ENCODE measurements at places on chromosomes 12 and 14.

- peak; percentile 8 for DNase-seq
Measured at GRCh38 chr14:81710232-81710845, 176.7 kb upstream of the SEL1L start.

DNA sequence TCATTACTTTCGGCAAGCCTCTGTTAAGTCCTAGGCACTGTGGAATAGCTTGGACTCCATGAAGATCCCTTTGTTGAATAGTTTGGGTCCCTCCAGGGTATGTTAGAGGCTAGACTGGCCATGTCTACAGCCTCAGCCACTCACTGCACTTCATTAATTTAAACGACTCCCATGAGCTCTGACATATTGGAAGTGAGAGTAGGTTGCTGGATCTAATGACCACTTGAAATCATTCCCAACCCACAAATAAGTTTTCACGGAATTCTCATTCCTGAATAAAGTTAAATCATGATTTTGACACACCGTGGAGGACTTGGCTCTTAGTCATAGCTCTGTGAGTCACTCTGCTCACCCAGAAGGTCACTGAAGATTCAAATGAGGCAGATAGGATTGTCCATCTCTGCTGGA lies 21.4 kb upstream of the APPL2 start:
- DNase-seq: no peak

DNA sequence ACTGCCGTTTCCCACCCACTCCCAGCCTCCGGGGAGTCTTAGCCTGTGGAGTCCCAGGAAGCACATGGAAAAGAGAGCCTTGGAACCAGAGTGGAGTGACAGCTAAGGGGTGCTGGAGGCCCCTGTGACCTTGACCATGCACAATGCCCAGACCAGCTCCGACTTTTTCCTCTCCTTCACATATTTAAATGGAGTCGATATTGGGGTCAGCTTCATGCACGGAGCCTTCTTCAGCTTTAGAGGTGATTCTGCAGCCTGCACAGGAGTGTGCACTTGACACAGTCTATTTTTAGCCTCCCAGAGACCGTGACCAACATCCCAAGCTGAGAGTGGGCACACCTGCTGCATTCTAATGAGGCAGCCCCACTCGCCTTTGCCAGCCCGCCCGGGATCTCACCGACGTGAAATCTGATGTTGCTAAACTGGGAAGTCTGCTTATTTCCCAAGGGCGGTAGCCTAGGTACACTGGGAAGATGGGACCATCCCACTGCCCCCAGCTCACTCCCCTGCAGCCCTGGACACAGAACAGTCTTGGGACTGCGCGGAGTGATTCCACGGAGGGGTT lies 47.5 kb downstream of the PRMT8 start:
- DNase-seq: no peak

DNA sequence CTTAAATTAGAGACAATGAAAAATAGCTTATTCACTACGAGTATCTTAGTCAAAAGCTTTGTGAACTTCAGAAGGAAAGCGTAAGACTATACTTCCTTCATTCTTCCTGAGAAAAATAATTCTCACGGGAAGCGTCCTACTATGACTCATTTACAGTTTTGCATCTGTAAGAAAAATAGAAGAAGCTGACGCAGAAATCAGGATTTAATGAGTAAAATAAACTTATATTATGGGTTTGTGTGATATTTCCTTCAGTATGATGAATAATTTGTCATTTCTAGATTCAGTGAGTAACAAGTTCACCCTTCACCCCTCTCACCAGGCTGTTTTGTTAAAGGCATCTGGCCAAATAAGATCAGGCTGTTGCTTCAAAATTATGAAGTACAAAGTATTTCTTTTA lies 17.8 kb upstream of the PDE3A start:
- DNase-seq: no peak

- no peak for DNase-seq
Measured at GRCh38 chr14:23696701-23697239, 60.6 kb downstream of the DHRS2 start.

- DNase-seq: no peak
Measured at GRCh38 chr12:58804749-58805148, 115.6 kb downstream of the LRIG3 start.

- DNase-seq: no peak
Measured at GRCh38 chr12:124639122-124639806, 71.9 kb upstream of the NCOR2 start.

DNA sequence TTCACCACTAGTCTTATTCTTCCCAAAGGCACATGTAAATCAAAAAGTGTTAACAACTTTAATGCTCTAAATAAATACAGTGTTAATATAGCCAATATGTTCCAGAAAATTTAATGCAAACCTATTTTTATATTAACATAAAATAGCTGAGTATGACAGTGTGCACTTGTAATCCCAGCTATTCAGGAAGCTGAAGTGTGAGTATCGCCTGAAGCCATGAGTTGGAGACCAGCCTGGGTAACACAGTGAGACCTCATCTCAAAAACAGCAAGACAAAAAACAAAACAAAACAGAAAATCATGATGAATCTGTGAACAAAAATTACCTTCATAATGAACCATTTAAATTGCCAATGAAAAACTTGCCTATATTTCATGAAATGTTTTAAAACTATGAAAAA lies 798.9 kb downstream of the SLC6A15 start:
- DNase-seq: no peak

GRCh38 chr12:67431411-67432020 lies 162.4 kb downstream of the CAND1 start:
- no peak for DNase-seq

- DNase-seq: no peak
Measured at GRCh38 chr12:109781668-109782325, 51.4 kb downstream of the TRPV4 start.

GRCh38 chr14:90115780-90116179 lies 54.0 kb downstream of the KCNK13 start:
- DNase-seq: no peak

GRCh38 chr12:71947645-71948105 lies 9.0 kb downstream of the TPH2 start:
- no peak for DNase-seq

DNA sequence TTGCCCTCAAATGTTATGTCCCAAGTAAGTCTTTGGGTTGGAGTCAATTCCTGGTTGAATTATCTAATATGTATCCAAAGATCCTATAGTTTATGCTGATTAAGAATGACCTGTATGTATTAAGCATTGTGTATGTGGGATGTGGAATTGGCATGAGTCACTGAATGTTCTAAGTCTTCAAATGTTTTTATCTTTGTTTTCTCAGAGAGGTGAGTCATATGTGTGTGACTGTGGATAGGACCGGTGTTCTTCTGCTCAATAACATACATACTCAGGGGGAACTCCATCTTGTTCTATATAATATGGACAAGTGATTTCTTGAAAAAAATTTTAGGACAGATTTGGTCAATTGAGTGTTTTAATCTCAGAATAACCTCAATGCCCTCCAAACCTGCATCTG lies 57.9 kb downstream of the NAV3 start:
- no peak for DNase-seq

- no peak for DNase-seq
Measured at GRCh38 chr14:83827383-83827782, 1702.6 kb upstream of the FLRT2 start.

GRCh38 chr14:45091710-45092109 lies 7.8 kb downstream of the PRPF39 start:
- no peak for DNase-seq

GRCh38 chr12:64813723-64814122 lies 10.7 kb upstream of the TBC1D30 start:
- no peak for DNase-seq

GRCh38 chr12:85575120-85576096 lies 260.8 kb downstream of the RASSF9 start:
- peak; percentile 28 for DNase-seq

DNA sequence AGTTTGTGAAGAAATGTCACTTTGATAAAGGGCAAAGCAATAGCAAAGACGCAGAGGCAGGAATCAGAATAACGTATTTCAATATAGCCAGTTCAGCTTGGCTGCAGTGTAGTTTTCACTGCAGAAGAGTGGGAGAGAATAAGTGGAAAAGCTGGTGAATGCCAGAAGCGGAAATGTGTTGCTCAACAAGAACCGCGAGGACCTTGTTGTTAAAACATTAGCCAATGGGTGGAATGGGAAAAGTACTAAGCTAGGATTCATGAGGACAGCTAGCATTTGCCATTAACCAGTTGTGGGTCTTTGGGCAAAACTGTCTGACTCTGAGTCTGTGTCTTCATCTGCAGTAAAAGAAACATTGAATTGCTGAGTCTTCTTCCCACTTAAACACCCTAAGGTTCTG lies 292.9 kb upstream of the GRIP1 start:
- DNase-seq: no peak

GRCh38 chr14:75335571-75335970 lies 56.9 kb downstream of the FOS start:
- no peak for DNase-seq

- DNase-seq: no peak
Measured at GRCh38 chr14:105171004-105171673, 2.6 kb upstream of the JAG2 start.

DNA sequence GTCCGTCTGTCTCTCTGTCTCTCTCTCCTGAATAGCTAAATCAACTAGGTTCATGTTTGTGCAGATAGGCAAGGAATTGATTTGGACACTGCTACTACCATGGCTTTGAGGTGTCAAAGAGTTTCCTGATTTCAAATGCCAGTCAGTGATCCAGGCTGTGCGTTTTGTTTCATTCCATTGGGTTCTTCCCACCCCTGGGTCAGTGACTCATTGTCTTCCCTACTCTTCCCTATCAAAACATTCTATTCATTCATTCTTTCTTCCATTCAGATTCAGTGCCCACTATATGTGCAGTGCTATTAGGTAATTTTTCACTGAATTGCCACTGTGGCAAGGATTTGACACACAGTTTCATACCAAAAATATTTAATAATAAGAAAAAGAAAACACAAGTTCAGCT lies 50.4 kb downstream of the RPH3A start:
- DNase-seq: no peak

DNA sequence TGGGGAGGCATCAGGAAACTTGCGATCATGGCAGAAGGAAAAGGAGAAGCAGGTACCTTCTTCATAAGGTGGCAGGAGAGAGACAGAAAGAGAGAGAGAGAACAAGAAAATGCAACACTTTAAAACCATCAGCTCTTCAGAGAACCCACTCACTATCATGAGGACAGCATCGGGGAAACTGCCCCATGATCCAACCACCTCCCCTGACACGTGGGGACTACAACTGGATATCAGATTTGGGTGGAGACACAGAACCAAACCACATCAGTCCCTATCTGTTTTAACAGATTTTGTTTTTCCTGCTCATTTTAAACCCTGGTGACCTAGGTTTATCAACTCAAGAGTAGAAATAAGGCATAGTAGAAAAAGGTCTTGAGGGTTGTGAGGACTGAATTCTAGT lies 210.1 kb upstream of the PLXNC1 start:
- no peak for DNase-seq

- DNase-seq: no peak
Measured at GRCh38 chr14:85752175-85752574, 222.2 kb downstream of the FLRT2 start.

GRCh38 chr14:61132336-61132735 lies 148.8 kb downstream of the TMEM30B start:
- no peak for DNase-seq

DNA sequence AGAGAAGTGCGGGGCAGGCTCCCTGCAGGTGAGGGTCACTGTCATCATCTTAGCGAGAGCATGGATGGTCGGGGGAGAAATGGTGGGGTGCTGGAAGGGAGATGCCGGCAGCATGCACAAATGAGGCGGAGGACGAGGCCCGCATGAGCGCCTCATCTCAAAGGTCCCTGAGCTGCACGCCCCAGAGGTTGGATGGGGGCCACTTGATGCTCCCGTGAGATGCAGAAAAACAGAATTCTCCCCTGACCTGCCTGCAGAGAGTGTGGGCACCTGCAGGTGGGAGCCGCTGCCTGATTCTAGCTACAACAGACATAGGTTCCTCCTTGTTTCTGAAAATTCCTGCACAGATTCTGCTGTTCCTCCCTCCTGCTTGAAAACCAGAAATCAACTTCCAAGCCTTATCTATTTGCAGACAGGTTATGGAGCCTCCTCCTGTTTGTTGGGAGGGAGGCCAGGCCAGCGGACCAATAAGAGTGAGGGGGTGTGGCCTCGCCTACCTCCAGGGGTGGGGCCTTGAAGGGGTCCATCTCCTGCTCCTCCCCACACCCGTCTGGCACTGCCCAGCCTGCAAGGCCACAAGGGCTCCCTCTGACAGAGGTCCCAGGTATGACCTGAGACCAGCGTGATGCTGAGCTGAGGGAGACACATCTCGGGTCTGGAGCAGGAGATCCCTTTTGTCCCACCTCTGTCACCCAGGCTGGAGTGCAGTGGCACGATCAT lies 67.2 kb downstream of the KDM2B start:
- peak; percentile 46 for DNase-seq

DNA sequence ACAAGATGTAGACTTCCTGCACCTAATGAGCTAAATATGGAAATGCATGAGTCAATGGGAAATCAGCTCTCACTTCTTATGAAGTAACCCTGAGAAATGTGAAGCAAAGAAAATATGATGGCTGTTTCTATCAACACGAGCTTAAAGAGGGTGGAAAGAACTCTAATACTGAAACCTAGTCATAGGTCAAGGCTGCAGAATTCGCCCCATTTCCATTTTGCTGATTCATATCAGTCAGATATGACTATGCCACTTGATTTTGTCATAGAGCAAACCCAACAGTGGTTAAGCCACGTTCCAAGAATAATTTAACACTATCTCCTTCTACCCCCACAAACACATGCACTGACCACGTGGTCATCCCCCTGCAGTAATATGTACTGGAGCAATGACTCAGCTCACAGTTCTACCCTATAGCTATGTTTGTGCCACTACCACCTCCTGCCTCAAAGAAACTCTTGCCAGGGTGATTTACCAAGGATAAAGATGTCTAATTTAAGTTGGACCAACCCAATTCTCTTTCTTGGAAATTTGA lies 157.5 kb downstream of the TMTC3 start:
- peak; percentile 69 for DNase-seq

DNA sequence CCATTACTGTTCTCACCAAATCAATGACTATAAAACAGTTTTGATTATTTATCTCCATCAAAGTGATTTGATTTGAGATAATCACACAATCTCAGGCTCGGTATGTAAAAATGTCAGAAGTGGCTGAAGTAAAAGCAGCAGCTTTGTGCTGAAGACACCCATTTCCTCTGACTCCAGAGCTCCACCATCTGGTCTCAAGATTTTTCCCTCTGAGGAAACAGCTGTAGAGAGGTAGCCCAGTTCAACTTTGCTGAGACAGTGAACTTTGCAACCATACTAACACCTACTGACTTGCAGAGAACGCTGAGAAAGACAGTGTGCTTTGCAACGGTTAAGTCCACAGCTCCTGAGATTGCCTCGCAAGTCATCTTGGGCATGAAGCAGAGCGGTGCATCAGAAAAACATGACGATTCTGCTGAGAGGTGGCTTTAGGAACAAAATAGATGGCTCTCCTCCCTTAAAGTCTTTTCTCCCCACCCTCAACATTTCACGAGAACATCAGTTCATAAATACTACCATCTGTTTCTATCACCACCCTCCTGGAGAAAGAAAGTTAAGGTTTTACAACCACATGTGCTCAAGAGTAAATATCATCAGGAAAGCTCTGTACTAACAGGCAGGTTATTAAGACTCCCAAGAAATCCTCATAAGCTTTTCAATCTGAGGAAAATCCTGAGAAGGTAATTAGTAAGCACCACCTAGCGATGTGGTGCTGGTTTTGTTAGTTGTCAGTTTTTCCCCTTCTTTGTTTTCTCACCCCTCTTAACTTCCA lies 34.8 kb downstream of the HIGD1C start:
- peak; percentile 17 for DNase-seq

- DNase-seq: no peak
Measured at GRCh38 chr14:55077170-55078151, 26.0 kb downstream of the MAPK1IP1L start.

- no peak for DNase-seq
Measured at GRCh38 chr12:106078358-106079010, 60.3 kb downstream of the NUAK1 start.

- DNase-seq: peak; percentile 82
Measured at GRCh38 chr14:93892923-93893558, 34.1 kb upstream of the FAM181A start.
